GM12878 (cell line): ENCODE measurements at places on chromosomes 2 and 18. TPM values are rescaled to one million over a fixed set of nuclear protein-coding genes. Genes with fewer than 3 reads are reported as not detected.

DNA sequence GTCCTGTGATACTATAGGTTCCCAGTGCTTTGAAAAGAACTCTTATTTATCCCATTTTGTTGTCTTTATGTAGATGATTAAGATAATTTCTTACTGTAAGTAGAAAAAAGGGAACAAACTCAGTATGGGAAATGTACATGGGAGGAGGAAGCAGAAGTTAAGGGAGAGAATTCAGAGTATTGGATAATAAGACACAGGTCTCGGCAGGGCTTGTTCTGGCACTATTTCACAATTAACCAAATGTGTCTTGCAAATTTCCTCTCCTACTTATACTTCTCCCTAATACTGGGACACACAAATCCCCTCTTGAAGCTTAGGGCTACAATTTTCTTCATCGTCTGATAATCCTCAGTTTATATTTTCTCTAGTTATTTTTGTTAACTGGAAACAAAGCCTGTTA lies 744.0 kb downstream of the ADCYAP1 start:
- DNase-seq = no peak

- no peak for DNase-seq
Measured at GRCh38 chr2:71827524-71827901, 320.1 kb downstream of the CYP26B1 start.

GRCh38 chr2:149858216-149858615 lies 270.6 kb upstream of the MMADHC start:
- no peak for DNase-seq

DNA sequence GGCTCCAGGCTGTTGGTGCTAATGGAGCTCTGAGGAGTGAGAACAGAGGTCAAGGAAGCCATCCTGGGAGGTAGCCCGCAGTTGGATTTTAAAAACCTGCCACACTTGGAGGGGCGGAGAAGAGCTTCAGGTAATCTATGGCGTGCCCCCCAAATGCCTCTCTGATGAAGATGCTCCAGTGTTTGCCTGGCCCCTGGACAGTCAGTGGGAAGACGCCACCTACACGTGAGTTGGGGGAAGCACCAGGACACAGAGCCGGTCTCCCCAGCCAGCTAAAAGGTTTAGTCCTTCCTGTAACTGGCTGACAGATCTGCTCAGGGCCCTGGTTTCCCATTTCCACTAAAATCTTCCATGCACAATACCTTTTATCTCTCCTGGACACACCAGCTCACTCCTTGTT lies 225.0 kb downstream of the TTC32 start:
- DNase-seq = no peak

Gene REG3A
- not detected in 2 replicates for polyA plus RNA-seq

Gene AGXT
- not detected in 2 replicates for polyA plus RNA-seq

Gene CACNB4
- polyA plus RNA-seq = 7.5 and 8.9 TPM in 2 replicates

Gene KCNG2
- 0.16 TPM in 1 of 2 replicates, not detected in the other for polyA plus RNA-seq
